ENCODE measurements at places on chromosomes 5 and 9.

- DNase-seq: no peak
Measured at GRCh38 chr5:33277061-33277650, 163.6 kb upstream of the TARS1 start.

- peak; percentile 77 for DNase-seq
Measured at GRCh38 chr9:69672596-69673310, 582 bp upstream of the APBA1 start.

DNA sequence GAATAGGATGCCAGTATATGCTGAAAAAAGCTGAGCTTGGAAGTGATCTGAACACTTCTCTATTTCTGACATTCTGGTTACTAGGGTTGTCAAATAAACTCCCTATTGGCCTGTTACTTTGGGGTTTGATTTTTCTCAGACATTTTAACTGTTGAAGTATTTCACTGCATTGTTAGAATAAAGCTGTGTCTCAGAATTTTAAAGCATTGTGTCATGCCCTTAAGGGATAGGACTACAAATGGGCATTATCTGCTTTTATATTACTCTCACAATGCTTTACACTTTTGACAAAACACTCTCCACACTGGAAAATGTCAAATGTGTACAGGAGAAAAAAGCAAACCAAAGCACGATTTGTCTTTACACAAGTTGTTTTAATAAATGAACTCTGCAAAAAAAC, 16.8 kb upstream of the GPR21 start:
- DNase-seq: no peak

GRCh38 chr5:102737161-102737560, 17.9 kb upstream of the PAM start:
- DNase-seq: no peak

GRCh38 chr9:134514503-134514902, 127.1 kb upstream of the COL5A1 start:
- no peak for DNase-seq

- no peak for DNase-seq
Measured at GRCh38 chr9:89522261-89522958, 24.5 kb upstream of the SEMA4D start.

DNA sequence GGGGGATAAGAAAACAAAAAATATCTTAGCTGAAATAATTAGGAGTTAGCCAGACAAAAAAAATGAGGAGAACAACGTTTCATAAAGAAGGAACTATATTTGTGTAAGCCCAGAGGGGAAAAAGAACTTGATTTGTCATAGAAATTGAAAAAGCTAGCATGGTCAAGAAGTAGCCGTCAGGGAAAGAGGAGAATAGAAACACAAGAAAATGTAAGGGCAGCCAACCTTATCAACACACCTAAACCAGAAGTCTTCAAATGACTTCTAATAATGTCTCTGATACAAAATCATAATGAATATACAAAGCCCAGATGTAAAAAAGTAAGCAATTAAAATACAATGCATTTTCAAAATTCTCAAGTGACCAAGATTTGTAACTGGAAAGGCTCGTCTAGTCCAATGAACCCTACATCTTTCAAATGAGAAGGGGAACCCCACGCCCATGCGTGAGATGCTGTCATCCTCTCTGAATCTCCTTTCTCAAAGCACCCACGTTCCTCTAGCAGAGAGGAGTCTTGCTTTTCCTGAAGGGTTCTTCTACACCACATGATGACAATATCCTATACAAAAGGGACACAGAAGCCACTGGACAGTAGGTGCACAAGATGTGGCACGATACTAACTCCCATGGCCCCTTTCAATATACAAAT, 103.7 kb downstream of the ARL15 start:
- DNase-seq: no peak

GRCh38 chr5:41270423-41271251, 57.3 kb upstream of the C6 start:
- DNase-seq: no peak

DNA sequence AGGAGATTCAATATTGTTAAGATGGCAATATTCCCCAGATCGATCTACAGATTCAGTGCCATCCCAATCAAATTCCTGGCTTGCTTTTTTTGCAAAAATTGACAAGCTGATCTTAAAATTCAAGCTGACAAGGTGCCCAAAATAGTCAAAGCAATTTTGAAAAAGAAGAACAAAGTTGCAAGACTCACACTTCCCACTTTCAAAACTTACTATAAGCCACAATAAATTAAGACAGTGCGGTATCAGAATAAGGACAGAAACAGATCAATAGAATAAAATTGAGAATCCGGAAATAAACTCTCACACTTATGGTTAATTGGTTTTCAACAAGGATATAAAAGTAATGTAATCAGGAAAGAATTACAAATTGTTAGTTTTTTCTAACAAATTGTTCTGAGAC, 97.1 kb downstream of the NRG2 start:
- no peak for DNase-seq

DNA sequence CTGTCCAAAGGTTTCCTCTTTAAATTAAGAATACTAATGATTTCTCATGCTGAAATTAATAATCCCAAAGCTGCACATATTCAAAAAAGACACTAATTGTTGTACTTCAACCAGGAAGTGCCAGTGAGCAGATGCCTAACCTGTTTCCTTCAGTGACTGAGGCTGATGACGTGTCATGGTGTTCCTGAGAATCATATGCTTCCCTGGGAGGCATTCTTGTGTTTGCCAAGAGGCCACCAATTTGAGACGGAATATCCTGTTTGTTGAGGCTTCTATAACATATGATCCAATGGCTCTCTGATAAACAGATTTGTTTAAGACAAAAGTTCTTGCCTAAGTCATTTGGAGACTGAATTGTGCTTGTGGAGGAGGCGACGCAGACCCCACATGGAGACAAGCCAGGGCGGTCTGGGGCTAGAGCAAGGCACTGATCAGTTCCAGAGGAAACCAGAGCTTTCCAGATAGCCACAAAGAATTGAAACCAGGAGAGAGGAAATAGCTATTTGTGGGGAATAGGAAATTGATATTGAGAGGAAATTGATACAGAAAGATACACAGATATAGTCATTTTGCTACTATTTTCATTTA, 66.4 kb upstream of the ZNF608 start:
- DNase-seq: no peak

- DNase-seq: no peak
Measured at GRCh38 chr5:120091376-120091948, 372.6 kb upstream of the PRR16 start.

- no peak for DNase-seq
Measured at GRCh38 chr5:115461093-115461492, 83.5 kb downstream of the FEM1C start.

GRCh38 chr5:72314571-72315172, 5.4 kb downstream of the MRPS27 start:
- DNase-seq: no peak

- no peak for DNase-seq
Measured at GRCh38 chr9:103992938-103993579, 101.0 kb upstream of the SMC2 start.

DNA sequence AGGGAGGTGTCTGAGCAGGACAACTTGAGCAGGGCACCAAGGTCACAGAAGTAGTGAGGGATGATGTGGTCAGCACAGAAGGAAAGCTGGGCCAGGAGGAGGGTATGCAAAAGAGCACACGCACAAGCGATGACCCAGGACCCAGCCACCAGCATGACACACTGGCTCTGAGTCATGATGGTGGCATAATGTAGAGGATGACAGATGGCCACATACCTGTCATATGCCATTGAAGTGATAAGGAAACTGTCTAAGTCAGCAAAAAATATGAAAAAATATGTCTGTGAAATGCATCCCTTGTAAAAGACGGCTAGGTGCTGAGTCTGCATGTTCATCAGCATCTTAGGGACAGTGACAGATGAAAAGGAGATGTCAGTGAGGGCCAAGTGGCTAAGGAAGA, 380 bp downstream of the OR1J1 start:
- no peak for DNase-seq

DNA sequence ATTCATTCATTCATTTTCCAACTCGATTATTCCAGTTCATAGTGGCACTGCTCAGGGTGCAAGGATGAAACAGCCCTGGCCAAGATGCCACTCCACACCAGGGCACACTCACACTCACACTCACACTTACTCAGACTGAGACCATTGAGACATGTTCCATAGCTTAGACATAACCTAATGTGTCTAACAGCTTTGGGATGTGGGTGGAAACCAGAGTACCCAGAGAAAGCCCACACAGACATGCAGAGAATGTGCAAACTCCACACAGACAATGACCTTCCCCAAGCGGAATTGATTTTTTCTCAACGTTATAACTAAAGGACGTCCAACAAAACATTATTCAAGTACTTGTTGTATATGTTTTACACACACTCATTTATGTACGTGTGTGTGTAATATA, 1363.5 kb downstream of the EFNA5 start:
- no peak for DNase-seq

Measured in H1 (cell line).